ENCODE measurements at places on chromosomes 11 and 22.

- no peak for DNase-seq
Observed at GRCh38 chr22:42419243-42419881, 12.8 kb downstream of the NFAM1 start.

- DNase-seq: no peak
Observed at GRCh38 chr11:107740271-107740670, 28.4 kb upstream of the SLN start.

DNA sequence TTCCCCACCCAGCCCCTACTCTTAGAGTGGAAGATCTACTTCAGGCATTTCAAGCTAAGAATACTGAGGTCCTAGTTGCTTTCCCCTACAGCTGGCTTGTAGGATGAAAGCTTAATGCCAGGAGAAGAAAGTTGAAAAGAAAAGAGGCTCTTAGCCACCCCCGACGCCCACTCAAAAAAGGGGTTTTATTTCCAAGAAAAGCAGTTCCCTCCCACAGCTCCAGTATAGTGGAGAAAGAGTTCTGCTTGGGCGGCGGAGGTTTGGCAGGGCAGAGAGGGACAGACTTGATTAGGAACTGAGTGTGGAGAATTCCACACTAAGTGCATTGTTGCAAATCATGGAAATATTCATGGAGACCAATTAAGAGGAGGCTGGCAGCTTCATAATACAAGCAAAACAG lies 470.9 kb downstream of the ETS1 start:
- no peak for DNase-seq

- DNase-seq: no peak
Observed at GRCh38 chr11:94866936-94867795, 99.0 kb downstream of the AMOTL1 start.

- no peak for DNase-seq
Observed at GRCh38 chr11:8026982-8027381, 39.8 kb downstream of the EIF3F start.

Measured in PC-9 (cell line).